ENCODE measurements at places on chromosomes 3 and 15. TPM values are rescaled to one million over a fixed set of nuclear protein-coding genes. Genes with fewer than 3 reads are reported as not detected.

Gene THSD4
- 20.2 TPM for total RNA-seq

Gene SLC12A1
- total RNA-seq: not detected

Gene CHRNA7
- 0.65 TPM for total RNA-seq

Gene CD96
- total RNA-seq: not detected

Gene VIPR1
- not detected for total RNA-seq

Gene RABL3
- 6.7 TPM for total RNA-seq

Gene ZBTB47
- 9.8 TPM for total RNA-seq

Gene LSAMP
- total RNA-seq: not detected

Gene ARNT2
- total RNA-seq: 0.22 TPM

Gene CLSTN2
- under 0.01 TPM for total RNA-seq

Gene GTF2E1
- total RNA-seq: 29.8 TPM

Gene ARHGAP11A
- 8.1 TPM for total RNA-seq

Gene CCR9
- not detected for total RNA-seq

Gene AMT
- 0.22 TPM for total RNA-seq

Gene SPINK8
- total RNA-seq: not detected

Gene LRRIQ4
- total RNA-seq: not detected

Gene PRR20G
- total RNA-seq: not detected

Gene ADPRH
- total RNA-seq: 6.5 TPM
